Kidney tubule cell (primary cell): ENCODE measurements at places on chromosomes 5 and 9.

DNA sequence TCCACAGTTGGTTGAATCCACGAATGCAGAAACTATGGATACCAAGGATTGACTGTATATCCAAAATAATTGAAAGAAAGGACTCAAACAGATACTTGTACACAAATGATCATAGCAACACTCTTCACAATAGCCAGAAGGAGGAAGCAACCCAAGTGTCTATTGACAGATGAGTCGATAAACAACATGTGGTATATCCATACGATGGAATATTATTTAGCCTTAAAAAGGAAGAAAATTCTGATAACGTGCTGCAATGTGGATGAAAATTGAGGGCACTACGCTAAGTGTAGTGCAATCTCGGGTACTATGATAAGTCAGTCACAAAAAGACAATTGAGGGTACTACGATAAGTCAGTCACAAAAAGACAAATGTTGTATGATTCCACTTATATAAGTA lies 83.6 kb upstream of the CPEB4 start:
- no peak for DNase-seq

GRCh38 chr5:133321833-133322420 lies 270.1 kb downstream of the HSPA4 start:
- DNase-seq, result no peak

DNA sequence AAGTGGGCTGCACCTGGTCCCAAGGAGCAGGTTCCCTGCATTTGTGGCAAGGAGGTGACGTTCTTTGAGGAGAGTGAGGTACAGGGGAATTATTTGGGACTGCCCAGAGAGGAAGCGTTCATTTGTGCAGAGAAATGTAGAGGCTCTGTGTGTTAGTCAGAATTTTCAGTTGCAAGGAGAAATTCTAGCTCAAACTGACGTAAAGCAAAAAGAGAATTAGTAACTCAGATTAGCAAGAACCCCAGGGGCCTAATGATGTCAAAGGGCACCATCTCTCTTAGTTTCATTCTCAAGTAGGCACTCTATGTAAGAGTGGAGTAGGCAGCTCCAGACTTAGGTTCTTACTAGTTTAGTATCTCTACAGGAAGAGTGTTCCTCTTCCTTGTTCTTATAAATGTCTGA lies 2.4 kb upstream of the TXN start:
- DNase-seq, result no peak

DNA sequence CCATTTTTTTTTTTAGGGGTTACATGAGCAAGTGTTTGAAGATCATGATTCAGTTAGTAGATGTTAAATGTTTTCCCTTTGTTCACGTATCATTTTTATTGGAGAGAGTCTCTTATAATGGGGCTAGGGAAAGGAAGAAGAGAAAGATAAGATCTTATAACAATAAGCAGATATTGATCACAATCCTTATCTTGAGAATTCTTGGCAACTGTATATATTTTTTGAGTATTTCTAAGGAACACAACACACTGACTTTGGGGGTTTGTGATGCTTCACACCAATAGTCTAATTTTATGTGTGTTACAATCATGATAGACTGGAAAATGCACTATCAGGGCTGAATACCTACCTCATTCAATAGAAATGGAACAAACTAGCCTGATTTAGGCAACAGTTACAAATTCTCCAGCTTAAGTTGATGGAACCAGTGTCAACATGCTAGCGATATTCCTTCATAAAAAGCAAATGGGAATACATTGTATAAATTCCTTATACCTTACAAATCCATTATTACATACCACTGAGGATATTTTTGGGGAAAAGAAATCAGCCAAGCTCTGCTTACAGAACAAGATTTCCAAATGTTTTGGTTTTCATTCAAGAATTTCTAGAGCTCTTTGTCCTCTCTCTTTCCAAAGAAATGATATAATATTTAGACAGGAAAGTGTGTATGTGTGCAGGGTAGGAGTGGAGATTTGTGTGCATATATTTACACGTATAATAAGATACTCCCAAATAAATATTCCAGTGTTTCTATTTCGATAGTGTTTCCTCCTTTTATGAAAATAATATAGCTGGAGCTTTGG lies 41.5 kb downstream of the SVEP1 start:
- DNase-seq, result no peak

DNA sequence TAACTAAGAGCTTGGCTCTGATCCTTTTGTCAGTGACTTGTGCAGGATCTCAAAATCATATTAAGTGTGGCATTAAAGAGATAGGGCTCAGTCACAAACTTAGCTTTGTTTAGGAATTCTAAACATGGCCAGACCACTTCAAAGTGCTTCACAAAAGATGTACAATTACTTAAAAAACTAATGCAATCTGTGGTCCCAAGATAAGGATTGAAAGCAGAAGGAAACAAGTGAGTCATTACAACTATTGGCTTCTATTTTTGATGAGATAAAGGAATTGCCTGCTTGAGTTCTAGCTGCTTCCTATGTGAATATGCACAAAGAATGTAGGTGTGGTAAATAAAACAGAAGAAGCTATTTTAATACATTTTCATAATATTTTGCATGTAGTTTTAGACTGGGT lies 44.9 kb upstream of the SLC12A2 start:
- DNase-seq, result peak; percentile 5
